ENCODE measurements at places on chromosomes 13 and 19. TPM values are rescaled to one million over a fixed set of nuclear protein-coding genes. Genes with fewer than 3 reads are reported as not detected.

MBD3L3 gene
- not detected for total RNA-seq

SIGLECL1 gene
- total RNA-seq: 52.0 TPM

PTPRH gene
- total RNA-seq: 30.0 TPM

SLC15A1 gene
- total RNA-seq: not detected

ATP7B gene
- total RNA-seq: 5.0 TPM

SELENOV gene
- total RNA-seq: not detected

MISP3 gene
- total RNA-seq: 2.5 TPM

CDX2 gene
- not detected for total RNA-seq
